ENCODE measurements at places on chromosomes 7 and 10.

DNA sequence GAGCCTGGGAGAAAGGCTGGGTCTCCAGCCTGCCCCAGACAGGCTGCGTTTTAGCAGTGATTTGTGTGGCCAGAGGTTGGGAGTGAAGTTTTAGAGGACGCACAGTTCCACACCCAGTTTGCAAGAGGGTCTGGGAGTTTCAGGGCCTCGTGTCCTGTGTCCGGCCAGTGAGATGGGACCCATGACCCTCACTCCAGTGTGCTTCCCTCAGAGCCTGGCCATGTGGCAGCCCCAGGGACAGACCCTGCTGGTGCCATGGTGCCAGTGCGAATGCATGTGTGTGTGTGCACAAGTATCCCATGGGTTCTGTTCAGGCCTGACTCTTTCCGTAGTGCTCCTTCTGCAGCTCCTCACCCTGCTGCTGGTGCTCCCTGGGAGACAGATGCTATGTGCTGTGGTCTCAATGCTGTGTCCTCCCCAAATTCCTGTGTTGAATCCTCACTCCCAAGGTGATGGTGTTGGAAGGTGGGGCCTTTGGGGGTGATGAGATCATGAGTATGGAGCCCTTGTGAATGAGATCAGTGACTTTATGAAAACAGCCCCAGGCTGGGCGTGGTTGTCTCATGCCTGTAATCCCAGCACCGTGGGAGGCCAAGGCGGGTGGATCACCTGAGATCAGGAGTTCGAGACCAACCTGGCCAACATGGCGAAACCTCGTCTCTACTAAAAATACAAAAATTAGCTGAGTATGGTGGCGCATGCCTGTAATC, 16.5 kb downstream of the ECHDC3 start:
- no peak for DNase-seq

- DNase-seq: no peak
These were observed 30.5 kb upstream of the BTRC start for GRCh38 chr10:101323495-101323894.

GRCh38 chr7:44141221-44141850, at the start of gene MYL7:
Gene MYL7 (minus strand): TSS chr7:44141332. CDS start chr7:44141305, 27 bp downstream.
- no peak for DNase-seq

DNA sequence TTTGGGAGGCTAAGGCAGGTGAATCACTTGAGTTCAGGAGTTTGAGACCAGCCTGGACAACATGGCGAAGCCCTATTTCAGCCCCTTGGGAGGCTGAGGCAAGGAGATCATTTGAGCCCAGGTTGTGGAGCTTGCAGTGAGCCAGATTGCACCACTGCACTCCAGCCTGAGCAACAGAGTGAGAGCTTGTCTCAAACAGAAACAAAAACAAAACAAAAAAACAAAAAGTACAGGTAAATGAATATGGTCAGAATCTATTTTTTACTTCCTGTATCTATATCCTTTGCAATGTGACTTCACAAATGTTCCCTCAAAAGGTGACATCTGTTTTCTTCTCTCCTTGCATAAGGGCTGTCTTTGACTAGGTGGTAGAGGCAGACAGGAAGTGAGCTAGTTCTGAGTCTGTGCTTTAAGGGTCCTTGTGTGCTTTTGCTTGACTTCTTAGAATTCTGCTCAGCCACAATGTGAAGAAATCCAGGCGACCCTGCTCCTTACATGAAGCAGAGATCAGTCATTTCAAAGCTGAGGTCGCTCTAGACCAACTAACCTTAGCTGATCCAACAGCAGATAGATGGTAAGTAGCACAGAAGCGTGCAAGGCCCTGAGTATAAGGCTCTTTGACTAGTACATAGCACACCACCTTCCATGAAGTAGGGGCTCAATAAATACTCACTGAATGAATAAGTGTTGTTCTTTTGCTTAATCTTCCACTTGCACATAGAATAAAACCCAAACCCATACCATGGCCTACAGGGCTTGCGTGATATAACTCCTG, 423.2 kb upstream of the PCDH15 start:
- DNase-seq: no peak

DNA sequence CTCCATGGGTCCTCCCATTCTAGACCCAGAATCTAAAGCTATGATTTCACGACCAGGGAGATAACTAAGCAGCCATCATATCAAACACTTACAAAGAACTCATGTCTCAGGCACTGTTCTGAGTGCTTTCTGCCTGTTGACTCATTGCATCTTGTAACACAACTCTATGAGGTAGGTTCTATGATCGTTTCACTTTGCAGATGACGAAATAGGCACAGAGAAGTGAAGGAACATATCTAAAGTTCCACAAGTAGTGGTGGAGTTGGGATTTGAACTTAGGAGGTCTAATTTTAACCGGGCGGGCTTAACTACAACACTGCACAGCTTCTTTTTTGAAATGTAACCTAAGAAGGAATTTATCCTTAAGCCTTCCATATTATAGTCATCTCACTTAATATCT, 2.9 kb downstream of the RBP4 start:
- DNase-seq: no peak

- DNase-seq: no peak
These were observed 9.6 kb downstream of the MAFK start for GRCh38 chr7:1539882-1540775.

- no peak for DNase-seq
These were observed 106.6 kb downstream of the ADAM22 start for GRCh38 chr7:88040694-88041093.

- DNase-seq: no peak
These were observed 41.6 kb upstream of the PTPRZ1 start for GRCh38 chr7:121831351-121831750.

- DNase-seq: no peak
These were observed 113.2 kb upstream of the IFRD1 start for GRCh38 chr7:112336936-112337576.

GRCh38 chr7:158047391-158048059, 540.1 kb downstream of the PTPRN2 start:
- no peak for DNase-seq

- DNase-seq: no peak
These were observed 178.4 kb upstream of the ADO start for GRCh38 chr10:62626079-62626478.

- DNase-seq: no peak
These were observed 92.1 kb upstream of the FAM133B start for GRCh38 chr7:92682330-92682729.

Data from T-cell (primary cell).